ENCODE measurements at places on chromosomes 12 and 14.

DNA sequence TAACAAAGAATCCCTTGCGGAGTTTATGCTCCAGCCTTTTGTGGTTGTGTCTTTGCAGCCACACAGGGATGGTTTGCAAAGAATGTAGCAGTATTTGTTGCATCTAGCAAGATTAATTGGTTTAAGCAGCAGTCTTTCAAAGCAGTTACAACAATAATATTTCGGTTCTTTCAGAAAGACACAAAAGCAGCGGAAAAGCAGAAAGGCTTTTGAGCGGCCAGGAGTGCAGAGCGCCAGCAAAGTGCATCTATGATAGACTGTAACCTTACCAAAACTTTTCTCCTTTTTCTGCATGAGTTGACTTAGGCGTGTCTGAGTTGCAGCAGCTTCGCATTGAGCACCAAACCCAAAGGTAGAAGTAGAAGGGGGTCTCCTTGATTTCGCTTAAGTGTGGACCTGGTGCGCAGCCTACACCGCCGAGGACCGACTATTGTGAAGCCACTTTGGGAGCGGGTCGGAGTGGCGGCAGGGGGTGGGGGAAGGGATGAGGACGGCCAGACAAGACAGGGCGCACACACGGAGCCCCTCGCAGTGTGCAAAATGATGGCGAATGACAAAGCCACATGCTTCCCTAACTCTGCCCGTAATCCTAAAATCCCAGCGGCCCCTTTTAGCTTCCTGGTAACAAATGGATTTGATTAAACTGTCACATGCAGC lies 1.2 kb downstream of the LMO3 start:
- no peak for DNase-seq

- peak; percentile 49 for DNase-seq
Observed at GRCh38 chr14:104665657-104666522, 23.5 kb upstream of the INF2 start.

DNA sequence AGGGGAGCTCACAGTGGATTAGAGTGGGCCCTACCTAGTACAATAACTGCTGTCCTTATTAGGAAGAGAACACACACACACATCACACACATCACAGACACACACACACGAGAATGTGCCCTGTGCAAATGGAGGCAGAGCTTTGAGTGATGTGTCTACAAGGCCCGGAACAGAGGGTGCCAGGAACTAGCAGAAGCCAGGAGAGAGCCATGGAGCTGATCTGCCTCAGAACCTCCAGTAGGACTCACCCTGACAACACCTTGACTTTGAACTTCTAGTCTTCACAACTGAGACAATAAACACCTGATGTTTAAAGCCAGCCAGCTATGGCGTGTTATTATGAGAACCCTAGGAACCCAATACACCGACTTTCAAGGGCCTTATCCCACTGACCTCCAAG lies 29.7 kb upstream of the FKBP4 start:
- no peak for DNase-seq

- no peak for DNase-seq
Observed at GRCh38 chr12:18837505-18837904, 99.6 kb downstream of the CAPZA3 start.

DNA sequence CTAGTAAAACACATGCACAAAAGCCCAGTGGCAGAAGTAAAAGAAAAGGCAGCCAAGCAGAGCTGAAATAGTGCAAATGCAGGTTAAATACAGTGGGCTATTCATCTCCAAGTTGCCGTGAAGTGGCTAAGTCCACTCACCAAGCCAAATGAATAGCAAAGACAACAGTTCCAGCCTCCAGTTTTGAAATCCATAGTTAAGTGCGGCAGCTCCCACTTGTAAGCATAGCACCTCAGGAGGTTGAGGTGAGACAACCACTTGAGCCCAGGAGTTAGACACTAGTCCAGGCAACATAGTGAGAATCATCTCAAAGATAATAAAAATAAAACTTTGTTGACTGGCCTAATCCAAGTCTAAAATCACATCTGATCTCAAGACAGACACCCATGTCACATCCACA lies 9.8 kb upstream of the PHLDA1 start:
- no peak for DNase-seq

GRCh38 chr12:45426294-45426693 lies 210.4 kb downstream of the ANO6 start:
- DNase-seq, result no peak

DNA sequence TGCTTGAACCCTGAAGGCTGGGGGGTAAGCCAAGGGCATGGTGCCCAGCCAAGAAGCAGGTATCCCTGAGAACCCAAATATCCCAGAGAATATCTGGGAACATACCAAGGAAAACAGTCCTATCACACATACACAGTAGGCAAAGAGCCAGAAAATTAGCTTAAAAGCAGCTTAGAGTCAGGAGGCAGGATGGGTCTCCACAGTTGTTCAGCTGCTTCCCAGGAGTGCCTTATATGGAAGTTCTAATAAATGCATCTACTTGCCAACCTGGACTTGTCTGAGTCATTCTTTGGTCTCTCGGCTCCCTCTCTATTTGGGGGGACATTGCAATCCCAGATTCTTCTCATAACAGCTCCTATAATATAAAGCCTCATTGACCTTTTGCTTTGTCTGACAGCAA lies 9.0 kb upstream of the GPR135 start:
- DNase-seq, result no peak

DNA sequence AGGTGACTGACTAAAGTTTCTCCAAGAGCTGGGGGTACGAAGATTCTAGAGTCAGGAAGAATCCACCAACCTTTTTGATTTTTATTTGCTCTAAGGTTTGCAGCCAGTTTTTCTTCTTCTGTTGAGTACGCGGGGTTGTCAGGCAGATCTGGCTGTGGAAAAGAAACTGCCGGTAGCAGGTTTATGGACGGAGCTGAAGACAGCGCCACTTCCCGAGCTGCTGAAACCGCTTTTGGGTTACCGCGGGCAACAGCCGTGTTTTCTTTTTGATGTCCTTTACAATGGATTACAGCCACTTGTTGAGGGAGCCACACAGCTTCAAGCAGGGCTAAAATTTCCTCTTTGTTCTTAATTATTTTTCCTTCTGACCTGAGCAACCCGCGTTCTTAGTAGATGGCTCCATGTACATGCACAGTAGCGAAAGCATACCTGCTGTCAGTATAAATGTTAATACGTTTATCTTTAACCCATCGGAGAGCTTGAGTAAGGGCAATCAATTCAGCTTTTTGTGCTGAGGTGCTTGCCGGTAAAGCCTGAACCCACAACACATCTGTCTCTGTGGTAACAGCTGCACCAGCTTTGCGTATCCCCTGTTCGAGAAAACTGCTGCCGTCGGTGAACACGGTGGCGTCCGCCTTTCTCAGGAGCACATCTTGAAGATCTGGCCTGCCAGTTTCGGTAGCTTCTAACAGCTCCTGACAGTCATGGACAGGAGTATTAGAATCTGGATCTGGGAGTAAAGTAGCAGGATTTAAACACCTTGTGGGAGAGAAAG lies 674.3 kb downstream of the TMEM121 start:
- no peak for DNase-seq

- DNase-seq, result no peak
Observed at GRCh38 chr14:100158566-100159093, 815 bp downstream of the DEGS2 start.

GRCh38 chr14:58744801-58745394 lies 107.1 kb downstream of the DACT1 start:
- no peak for DNase-seq

- DNase-seq, result no peak
Observed at GRCh38 chr14:96989306-96989705, 192.1 kb downstream of the VRK1 start.

- no peak for DNase-seq
Observed at GRCh38 chr14:90523544-90523943, 126.7 kb downstream of the CALM1 start.

GRCh38 chr12:2372178-2372577 lies 319.4 kb downstream of the CACNA1C start:
- no peak for DNase-seq

- peak; percentile 83 for DNase-seq
Observed at GRCh38 chr12:124713436-124714082, 146.1 kb upstream of the NCOR2 start.

DNA sequence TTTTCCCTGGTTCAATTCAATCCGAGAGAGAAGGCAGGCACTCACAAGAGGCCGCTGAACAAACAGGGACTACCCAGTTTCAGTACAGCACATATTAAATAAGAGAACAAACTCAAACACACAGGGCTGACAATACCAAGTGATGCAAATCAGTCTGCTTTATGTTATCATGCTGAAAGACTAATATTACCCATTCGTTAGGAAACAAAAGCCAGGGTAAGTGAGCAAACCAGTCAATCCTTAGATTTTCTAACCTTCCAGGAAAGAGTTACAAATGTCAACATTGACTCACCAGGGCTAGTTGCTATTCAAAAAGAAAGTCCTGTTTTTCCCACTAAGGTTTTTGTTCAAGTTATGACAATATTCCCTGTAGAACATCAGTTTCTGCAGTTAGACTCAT lies 246.2 kb downstream of the C12orf42 start:
- DNase-seq, result no peak

GRCh38 chr12:108333898-108334699 lies 5.0 kb downstream of the CMKLR1 start:
- no peak for DNase-seq

DNA sequence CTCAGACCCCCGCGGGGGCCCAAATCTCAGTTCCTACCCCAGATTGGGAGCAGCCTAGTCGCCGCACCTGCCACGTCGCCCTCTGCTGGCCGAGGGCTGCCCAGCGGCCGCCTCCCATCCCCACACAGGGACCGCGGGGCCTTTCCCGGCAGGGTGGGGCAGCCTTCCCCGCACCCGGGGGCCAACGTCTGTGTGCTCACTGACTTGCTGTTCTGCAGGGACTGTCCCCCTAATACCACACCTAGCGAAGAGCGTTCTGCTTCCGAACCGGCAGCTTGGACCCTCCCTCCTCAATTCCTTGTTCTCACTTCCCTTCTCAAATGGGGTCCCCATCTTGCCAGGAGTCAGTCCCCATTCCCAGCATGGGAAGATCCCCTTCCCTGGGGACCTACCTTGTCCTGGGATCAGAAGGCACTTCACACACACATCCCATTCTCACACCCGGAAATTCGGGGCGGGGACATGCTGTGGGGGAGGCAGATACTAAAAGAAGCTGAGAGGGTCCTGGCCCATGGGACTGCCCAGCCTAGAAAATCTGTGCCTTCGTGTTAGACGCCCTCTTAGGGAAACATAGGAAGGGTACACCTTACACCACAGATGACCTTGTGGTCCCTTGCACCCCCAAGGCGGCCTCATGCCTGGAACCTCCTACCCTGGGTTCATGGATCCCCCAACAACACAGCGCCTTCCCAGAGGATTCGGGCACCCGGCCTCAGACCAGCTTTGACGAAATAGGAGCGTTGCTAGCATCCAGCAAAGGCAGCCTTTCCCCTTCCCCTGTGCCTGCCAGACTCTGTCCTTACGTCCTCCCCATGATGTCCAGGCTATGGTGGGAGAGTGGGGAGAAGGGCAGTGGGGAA lies 16.4 kb downstream of the ACVRL1 start:
- DNase-seq, result peak; percentile 20

DNA sequence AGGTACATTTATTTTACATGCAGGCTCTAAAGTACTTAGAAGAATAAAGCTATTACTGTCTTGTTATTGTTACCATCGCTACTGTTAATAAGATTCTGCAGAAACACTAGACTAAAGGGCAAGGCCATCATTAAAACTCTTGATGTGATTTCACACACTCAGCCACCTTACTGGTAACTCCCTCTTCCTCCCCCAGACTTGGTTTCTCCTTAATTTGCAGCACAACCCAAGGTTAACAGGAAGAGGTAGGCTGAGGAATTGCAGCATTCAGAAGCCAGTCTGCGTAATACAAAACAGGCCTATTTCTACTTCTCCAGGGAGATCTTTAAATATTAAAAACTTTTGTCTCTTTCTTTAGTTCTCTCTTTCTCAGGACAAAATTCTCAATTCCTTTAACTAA lies 210.3 kb downstream of the BTG1 start:
- no peak for DNase-seq

- peak; percentile 53 for DNase-seq
Observed at GRCh38 chr14:68239988-68240771, 420.6 kb downstream of the RAD51B start.

GRCh38 chr14:21091821-21092272 lies 6.6 kb downstream of the ZNF219 start:
- no peak for DNase-seq

- DNase-seq, result no peak
Observed at GRCh38 chr12:13293096-13293495, 96.6 kb downstream of the EMP1 start.

DNA sequence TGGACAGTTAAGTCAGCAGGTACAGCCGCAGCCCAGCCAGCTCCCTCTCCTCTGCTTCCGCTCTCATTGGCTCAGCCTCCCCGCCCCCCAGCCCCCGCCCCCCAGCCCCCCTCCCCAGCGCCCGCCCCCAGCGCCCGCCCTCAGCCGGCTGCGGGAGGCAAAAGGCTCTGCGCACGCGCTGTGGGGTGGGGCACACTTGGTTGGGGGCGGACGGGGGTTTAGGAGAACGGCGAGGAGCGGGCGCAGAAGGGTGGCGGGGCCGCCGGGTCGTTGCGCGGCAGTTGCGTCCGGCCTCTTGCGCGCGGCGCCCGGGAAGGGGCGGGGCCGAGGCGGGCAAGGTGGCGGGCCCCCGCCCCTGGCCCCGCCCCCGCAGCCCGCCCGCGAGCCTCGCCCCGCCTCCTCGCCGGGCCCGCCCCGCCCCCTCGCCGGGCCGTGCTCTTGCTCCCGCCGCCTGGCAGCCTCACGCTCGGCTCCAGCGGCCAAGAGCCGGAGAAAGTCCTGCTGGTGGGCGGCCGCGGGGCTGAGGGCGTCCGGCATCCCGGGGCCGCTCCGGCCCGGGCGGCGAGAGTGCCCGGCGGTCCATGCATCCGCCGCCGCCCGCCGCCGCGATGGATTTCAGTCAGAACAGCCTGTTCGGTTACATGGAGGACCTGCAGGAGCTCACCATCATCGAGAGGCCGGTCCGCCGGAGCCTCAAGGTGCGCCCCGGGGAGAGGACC lies at the start of gene PPP4R4:
TSS of gene PPP4R4 (plus strand) at position 438 of the 719 bp plus-strand sequence. CDS start at position 582, 144 bp downstream.
- DNase-seq, result peak; percentile 90

- no peak for DNase-seq
Observed at GRCh38 chr12:25800101-25800500, 158.4 kb upstream of the RASSF8 start.

GRCh38 chr12:2779281-2779680 lies 15.5 kb upstream of the FKBP4 start:
- DNase-seq, result peak; percentile 30

- DNase-seq, result no peak
Observed at GRCh38 chr12:116380108-116380507, 102.6 kb upstream of the MED13L start.

DNA sequence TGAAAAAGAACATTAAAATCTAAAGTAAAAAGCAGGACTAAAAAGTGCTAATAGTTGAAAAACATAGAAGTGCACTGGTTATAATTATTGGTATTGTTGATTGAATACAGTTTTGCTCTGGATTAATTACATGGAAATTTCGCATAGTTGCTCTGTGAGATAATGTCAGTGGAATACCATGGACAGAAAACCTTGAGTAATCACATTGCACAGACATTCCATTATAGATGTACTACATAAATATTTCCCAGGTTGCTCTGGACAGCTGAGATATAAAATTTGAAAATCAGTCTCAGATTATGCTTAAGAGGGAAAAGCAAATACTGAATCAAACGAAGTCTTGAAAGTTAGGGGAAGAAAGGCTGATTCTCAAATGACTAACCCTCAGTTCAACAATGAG lies 439.3 kb upstream of the FLRT2 start:
- no peak for DNase-seq
